ENCODE measurements at places on chromosomes 3 and 15. TPM values are rescaled to one million over a fixed set of nuclear protein-coding genes. Genes with fewer than 3 reads are reported as not detected.

PXYLP1 gene
- total RNA-seq: 9.0 TPM

B3GNT5 gene
- total RNA-seq: 12.9 TPM

SH2D7 gene
- not detected for total RNA-seq

ZKSCAN7 gene
- total RNA-seq: 1.3 TPM

GOLGA8T gene
- not detected for total RNA-seq

TMEM42 gene
- total RNA-seq: 13.0 TPM

BFSP2 gene
- total RNA-seq: not detected

FANCD2OS gene
- not detected for total RNA-seq

GATA2 gene
- not detected for total RNA-seq

CXCR6 gene
- 4.0 TPM for total RNA-seq

IQCH gene
- 1.6 TPM for total RNA-seq

SLC25A20 gene
- total RNA-seq: 18.2 TPM

KIF23 gene
- 63.1 TPM for total RNA-seq

SI gene
- not detected for total RNA-seq

UQCRC1 gene
- 251 TPM for total RNA-seq

FOXB1 gene
- 1.5 TPM for total RNA-seq

SLC28A2 gene
- not detected for total RNA-seq

GADL1 gene
- not detected for total RNA-seq

SKOR1 gene
- total RNA-seq: 0.12 TPM

Data from activated CD4-positive, alpha-beta memory T cell treated with anti-CD3 and anti-CD28 coated beads for 36 hours (primary cell).